ENCODE measurements at places on chromosomes 7 and 10.

- DNase-seq: no peak
Measured at GRCh38 chr10:119728172-119728800, 2.4 kb downstream of the INPP5F start.

DNA sequence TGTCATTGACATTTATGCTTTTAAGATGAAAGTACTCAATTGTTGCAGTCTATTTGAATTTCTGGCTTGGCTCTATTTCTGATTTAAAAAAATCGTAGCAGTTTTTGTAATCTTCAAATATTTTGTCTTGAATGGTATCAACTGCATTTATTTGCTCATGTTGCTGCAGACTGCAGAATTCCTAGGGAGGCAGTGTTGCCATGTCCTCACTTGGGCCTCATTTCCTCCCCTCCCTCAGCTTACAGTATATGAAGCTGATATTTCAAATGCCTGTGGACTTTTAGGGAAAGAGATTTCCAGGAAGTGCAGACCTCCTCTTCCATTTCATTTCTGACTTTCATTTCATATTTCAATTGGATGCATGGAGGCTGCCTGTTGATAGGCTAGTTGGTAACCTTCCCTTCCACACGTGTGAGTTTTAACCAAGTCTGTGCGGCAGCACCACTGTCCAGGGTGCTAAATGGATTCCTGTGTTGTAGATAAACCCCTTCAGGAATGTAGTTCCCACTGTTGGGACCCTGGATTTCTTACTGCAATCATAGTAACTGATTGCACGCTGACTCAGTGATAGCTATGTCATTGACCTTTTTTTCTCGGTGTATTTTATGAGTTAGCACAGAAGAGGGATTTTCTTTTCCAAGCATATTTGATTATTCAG, 17.5 kb downstream of the VPS50 start:
- DNase-seq: no peak

DNA sequence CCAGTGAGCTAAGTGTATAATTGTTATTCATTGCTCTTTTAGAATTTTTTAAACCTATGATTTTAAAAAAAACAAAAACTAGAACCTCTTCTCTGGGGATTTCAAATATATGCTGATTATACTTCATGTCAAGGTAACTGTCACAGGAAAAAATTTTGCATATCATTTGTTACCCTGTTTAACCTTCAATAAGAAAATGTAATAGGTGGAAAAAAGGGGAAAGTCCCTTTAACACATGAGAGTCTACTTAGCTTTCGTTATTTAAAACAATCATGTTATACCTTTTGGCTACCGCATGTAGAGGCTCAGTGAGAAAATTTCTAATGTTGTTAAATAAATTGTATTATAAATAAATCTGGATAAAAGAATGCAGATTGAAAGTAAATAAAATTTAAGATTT, 190.1 kb upstream of the AKR1E2 start:
- no peak for DNase-seq

GRCh38 chr10:74034301-74034700, 36.4 kb downstream of the VCL start:
- DNase-seq: no peak

DNA sequence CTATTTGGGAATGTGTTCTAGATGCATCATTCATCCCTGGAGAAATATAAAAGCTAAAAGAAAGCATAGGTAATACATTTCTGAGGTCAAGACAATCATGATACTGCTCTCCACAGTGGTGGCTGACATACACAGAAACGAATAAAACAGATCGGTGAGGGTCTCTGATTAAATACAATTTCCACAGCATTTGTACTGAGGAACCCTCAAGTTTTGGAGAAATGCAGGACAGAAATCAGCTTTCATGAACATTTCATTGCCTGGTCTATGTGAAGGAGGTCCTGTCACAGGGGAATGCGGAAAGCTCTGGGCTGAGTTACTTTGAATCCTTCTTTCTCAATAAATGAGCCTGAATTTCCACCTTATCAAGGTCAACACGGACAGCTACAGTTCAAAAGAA, 67.9 kb upstream of the ITGB1 start:
- DNase-seq: no peak

DNA sequence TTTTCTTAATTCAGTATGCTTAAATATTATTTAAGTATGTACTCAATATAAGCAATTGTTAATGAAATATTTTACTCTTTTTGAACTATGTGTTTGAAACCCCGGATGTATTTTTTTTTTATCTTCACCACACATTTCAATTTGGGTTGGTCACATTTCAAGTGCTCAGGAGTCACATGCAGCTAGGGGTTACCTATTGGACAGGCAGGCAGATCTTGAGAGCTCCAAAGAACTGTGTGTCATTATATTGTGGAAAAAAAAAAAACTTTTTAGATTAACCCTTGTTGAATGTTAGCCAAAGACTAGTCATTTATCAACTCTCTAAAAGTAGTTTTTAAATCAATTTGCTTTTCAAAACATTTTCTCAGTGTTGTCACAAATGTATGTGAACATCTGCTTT, 37.2 kb downstream of the IKZF1 start:
- no peak for DNase-seq

DNA sequence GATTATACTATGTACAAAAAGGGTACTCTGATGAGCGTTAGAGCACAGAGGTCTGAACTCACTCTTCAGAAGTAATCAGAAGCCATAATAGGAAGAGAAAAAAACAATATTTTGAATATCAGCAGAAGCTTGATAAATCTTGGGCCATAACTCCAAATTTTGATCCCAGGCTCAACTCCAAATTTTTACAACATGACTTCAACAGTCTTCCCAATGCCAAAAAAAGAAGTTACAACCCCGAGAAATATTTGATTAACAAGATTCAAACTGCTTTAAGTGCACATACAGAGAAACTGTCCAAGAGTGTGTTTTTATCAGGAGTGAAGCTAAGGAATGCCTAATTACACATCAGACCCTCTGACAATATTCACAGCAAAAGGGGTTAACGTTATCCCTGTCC, 7.5 kb downstream of the MPP7 start:
- no peak for DNase-seq

GRCh38 chr10:123766761-123767160, 100.6 kb downstream of the GPR26 start:
- DNase-seq: no peak

DNA sequence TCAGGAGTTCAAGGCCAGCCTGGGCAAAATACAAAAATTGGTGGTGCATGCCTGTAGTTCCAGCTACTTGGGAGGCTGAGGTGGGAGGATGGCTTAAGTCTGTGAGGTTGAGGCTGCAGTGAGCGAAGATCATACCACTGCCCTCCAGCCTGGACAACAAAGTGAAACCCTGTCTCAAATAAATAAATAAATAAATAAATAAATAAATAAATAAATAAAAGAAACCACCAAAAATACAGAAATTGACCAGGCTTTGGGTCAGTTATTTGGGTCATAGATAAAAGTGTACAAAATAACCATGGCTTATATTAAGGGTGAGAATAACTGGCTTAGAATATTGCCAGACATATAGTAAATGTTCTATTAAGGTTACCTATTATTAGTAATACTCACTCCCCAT, 129.2 kb downstream of the NEUROD6 start:
- no peak for DNase-seq

GRCh38 chr10:75976681-75977080, 545.3 kb downstream of the LRMDA start:
- no peak for DNase-seq

- no peak for DNase-seq
Measured at GRCh38 chr7:10908600-10908999, 65.1 kb upstream of the PHF14 start.

DNA sequence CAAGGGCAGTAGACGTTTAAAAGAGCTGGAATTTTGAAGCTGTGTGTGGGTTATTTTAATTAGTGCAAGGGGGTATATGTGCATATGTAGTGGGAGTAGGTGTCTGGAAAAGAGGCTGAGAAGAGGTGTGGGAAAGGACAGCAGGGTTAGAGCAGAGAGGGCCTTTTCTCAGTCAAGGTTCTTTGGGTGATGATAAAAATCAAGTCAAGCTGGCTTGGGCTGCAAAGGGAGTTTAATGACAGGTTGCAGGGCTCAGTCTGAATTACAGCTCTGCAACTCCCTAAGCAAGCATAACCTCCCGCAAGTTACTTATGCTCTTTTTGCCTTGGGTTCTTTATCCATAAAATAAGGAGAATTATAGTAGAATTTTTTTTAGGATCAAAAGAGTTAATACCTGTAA, 83.5 kb downstream of the RELN start:
- DNase-seq: no peak

DNA sequence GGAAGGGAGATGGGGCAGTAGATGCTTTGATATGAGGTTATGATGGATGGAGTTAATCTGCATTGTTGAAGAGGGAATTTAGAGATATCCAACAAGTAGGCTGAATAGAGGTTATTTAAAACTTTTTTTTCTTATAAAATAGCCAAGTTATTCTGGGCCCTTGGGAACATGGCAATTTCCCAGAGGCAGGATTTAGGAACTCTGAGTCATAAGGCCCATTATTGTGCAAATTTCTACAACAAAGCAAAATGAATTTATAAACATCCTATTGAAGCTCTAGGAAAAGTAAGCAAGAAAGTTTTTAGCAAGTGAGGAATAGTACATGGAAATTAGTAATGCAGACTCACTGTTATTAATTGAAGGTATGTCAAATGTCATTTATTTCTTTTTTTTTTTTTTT, 160.9 kb upstream of the NPY start:
- no peak for DNase-seq

DNA sequence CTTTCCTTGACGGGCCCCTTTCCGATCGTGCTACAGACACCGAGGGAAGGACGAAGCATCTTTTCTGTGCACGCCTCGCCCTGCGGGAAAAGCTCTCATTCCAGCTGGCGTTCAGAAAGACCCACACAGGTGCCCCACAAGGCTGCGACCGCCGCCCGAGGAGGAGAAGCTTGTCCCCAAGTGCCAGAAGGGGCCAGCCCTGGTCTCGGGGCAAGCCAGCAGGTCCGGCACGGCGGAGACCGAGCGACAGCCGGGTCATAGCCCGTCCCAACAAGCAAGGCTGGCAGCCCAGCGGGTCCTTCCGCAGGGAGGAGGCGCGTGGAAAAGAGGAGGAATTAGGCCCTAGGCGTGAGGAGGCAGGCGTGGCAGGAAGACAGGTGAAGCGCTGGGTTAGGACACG, 62.7 kb downstream of the TNRC18 start:
- DNase-seq: no peak

DNA sequence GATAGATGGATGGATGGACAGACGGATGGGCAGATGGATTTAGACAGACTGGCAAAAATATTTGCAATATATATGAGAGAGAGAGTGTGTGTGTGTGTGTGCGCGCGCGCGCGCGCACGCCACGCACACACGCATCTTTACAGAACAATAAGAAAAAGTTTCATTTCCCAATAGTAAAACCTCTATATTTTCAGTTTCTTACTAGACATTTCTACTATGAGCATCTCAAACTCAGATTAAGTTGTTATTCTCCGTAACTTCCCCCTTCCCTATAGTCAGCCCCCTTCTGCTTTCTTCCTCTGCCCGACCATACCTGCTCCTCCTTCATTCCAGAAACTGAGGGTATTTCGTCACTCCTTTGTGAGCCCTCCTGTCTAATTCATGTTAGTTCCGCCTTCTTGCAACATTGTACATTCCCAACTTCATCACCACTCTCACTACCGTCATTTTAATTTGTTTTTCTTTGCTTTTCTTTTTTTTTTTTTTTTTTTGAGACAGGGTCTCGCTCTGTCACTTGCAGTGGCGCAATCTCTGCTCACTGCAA, 154.4 kb upstream of the SH2B2 start:
- DNase-seq: no peak

GRCh38 chr10:125146791-125147579, 13.4 kb downstream of the CTBP2 start:
- no peak for DNase-seq

GRCh38 chr10:111231779-111232178, 154.9 kb downstream of the ADRA2A start:
- DNase-seq: no peak
